ENCODE measurements at places on chromosomes 1 and 21.

GRCh38 chr1:158819461-158820443 is 11.4 kb upstream of the MNDA start:
- no peak for DNase-seq

DNA sequence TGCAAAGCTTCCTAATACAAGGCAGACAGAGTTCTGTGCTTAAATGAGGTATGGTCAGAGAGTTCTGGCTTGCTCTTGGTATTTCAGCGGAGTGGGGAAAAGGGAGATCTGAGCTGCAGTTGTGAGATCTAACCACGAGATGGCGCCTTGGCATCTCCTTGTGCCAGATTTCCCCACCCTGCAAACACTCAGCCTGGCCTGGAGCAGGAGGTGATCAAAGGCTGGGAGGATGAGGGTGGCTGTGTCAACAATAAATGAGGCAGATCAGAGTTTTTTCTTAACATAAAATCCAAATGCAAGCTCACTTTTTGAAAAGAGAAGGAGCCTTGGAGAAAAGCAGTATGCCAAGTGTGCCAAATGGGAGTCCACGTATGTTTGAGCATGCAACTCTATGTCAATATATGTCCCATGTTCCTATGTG is 4.1 kb upstream of the TFAP2E start:
- peak; percentile 66 for DNase-seq

DNA sequence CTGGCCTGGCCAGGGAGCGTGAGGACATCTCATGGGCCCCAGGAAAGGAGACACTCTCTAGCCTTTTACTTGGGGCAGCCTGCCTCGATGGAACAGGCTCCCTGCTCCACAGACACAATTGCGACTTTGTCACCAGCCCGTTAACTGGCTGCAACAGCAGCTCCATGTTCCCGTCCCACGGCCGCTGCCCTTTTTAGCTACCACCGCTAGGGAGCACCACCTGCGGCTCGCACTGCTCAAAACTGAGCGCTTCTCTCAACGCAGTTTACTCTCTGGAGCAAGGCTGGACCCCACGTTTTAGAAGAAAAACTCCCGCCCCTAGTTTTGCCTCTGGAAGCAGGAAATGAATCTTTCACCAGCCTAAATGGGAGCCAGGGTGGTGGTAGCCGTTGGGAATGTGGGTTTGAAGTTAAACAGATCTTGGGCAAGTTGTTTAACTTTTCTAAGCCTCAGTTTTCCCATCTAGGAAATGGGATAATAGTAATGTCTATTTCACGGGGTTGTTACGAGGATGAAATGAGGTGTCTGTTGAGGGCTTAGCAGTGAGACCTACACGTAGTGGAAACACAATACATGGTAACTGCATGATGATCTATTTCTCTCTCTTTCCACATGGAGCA is 3.5 kb upstream of the LRRC38 start:
- no peak for DNase-seq

DNA sequence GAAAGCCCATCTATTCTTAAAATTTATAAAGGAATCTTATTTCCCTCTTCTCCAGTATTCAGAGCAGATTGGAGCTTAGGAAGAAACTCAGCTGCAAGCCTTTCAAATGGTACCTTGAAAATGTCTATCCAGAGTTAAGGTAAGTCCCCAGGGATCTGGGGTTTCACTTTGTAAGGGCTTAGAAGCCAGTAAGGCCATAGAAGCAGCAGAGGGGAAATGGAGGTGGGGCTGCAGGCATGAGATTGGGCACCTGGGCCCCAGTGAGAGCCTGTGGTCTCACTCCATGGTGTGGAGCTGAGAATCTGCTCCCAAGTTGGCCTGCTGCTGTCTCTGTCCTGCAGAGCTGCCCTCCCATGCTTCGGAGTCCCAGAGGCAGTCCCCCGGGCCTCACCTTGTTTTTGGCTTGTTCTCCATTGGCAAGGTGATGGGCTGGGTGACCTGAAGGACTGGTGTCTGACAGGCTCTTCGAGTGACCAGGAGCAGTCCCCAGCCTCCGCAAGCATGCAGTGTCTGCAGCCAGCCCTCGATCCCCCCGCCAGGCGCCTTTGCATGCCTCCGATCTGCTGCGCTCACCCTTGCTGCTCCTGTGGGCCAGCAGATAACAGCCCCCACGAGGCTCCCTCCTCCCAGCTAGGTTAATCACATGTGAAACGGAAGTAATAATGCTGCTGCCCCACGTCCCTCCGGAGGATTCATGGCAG is 163.1 kb downstream of the PGBD5 start:
- no peak for DNase-seq

DNA sequence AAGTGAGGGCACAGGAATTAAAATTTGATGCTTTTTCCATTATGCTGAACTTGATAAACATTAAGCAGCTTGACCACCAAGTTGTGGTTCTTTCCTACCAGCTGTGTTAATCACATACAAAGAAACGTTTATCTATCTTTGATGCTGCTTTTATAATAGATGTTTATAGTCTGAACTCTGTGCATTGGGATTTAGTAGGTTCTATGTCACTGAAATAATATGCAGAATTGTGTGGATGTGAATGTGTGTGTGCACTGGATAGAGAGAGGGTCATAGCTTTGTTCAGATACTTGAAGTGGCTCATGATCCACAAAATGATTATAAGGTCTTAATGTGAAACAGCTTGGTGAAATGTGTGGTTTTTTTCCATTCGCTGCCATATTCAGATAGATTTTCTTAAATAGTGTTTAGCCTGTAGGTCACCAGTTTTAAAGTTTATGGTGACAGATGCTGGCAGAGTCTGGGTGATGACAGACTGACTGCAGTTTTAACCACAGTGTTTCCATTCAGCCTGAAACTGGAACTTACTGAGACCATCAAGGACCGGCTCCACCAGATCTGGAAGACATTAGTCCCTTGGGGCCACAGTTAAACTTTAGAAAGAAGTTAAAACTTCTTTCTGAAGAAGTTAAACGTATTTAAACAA is 10.2 kb downstream of the DDI2 start:
- DNase-seq, result no peak

GRCh38 chr1:47565092-47565491 is 127.2 kb downstream of the FOXD2 start:
- no peak for DNase-seq

DNA sequence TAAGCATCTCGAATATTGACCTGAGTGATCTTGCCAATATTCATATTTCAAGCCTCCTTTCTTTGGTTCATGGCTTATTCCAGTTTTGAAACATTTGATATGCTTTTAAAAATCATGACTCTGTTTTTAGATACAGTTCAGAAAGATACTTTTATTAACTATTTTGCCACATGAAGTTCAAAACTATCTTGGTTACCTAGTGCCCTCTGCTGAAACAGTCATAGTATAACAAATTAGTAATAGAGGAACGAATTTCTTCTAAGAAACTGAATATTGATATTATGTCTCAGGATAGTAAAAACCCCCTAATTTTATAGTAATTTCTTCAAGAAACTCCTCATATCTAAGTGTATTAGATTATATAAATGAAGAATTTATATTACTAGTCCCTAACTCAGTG is 52.6 kb upstream of the RC3H1 start:
- DNase-seq, result no peak

DNA sequence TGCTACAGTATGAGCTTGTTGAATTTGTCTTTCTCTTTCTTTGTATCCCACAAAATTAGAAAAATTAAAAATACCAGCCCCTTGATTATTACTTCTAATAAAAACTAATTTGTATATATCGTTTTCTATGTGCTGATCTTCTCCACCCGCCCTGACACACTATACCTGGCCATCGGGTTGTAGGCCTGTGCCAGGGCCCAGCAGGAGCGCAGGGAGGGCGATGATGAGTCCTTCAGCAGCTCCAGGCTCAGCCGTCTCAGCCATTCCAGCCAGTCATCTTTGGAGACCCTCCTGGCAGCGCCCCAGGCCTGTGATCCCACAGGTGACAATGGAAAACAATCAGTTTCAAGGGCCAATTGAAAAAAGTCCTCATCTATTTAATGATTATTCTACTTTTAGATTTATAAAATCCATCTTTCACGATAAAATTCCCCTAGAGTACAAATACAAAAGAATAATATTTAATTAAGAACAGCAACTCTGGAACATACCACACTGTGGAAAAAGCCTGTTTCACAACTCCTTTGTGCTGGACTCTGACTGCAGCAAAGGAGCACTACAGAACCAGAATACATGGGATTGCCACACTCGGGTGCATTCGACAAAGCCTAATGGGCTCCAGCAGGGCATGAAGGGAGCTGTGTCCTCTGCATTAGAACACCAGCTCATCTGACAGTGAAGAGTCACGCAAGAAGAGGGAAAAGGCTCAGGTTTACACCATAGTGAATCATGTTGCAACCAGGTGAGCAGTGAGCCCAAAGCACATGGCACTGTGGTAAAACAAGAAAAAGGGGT is 15.4 kb downstream of the ANGPTL7 start:
- no peak for DNase-seq

DNA sequence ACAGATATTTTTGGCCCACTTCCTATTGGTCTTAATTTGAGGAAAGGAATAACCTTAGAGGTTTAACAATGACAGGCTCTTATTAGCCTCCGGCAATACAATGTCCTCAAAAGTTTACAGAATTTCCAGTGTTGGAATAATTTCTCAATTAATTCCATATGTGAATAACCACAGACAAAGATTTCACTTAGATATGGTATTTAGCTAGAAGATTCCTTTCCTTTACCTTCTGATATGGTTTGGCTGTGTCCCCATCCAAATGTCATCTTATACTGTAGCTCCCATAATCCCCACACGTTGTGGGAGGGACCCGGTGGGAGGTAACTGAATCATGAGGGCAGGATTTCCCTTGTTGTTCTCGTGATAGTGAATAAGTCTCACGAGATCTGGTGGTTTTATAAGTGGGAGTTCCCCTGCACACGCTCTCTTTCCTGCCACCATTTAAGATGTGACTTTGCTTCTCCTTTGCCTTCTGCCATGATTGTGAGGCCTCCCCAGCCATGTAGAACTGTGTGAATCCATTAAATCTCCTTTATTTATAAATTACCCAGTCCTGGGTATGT is 54.9 kb upstream of the RGS7 start:
- DNase-seq, result no peak

GRCh38 chr1:73859227-73859626 is 338.7 kb downstream of the LRRIQ3 start:
- no peak for DNase-seq

- DNase-seq, result no peak
Observed at GRCh38 chr1:238558156-238558555, 667.4 kb upstream of the ZP4 start.

GRCh38 chr1:185663771-185664296 is 70.4 kb upstream of the HMCN1 start:
- no peak for DNase-seq

GRCh38 chr1:9128520-9129265 is at the start of gene GPR157:
Gene GPR157, minus strand, starts transcription at chr1:9129102. Its CDS starts 75 bp downstream, at chr1:9129027.
- no peak for DNase-seq

DNA sequence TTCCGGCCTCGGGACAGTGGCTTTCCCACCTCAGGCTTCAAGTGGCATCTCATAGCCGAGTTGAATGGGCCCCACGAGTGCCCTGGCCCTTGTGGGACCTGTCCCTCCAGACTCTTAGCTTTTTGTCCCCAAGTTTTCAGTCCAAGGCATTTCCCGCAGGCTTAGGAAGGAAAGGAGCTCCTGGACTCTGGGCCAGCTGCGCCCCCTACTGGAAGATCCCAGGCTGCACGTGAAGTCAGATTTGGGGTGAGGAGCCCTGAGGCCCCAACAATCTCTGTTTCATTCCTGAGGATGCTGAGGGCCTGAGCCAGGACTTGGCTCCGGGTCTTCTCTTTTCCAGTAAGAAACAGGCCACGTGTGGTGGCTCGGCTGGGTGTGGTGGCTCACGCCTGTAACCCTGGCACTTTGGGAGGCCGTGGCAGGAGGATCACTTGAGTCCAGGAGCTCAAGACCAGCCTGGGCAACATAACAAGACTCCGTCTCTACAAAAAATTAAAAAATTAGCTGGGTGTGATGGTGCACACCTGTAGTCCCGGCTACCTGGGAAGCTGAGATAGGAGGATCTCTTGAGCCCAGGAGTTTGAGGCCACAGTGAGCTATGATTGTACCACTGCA is 67.4 kb downstream of the ARHGEF10L start:
- DNase-seq, result peak; percentile 16

GRCh38 chr1:22111115-22111514 is 31.8 kb downstream of the WNT4 start:
- DNase-seq, result no peak

DNA sequence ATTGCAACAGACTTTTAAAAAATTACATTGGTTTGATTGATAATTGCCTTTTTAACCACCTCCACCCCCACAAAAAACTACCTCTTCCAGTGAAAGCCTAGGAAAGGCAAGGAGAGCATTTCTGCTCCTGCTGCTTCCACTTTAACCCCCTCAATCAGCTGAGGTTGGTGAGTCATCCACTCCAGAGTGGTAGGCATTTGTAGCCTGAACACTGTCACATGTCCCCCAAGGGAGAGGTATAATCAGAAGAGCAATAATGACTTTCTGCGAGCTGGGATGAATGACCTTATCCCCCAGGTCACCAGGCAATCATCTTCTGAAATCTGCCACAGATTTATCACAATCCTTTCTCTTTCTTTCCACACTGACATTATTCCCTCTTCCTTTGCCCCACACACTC is 126.6 kb upstream of the CAMK1G start:
- DNase-seq, result no peak

DNA sequence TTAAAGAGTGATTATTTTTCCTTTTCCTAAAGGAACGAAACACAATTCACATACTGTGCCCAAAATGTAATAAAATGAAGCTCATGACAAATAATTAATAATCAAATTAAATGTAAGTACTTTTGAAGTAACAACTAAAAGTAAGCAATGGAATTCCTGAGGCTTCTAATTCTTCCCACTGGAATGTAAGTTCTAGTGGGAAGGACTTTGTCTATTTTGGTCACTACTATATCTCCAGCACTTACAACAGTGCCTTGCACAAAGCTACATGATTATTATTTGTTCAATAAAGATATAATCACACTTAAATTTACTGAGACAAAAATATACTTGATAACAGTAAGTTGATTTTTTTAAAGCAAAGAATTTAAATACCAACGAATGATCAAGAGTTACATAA is 128.8 kb downstream of the COQ8A start:
- no peak for DNase-seq

- no peak for DNase-seq
Observed at GRCh38 chr1:188822248-188822647, 1655.4 kb downstream of the BRINP3 start.

- DNase-seq, result no peak
Observed at GRCh38 chr1:154730986-154731489, 123.1 kb upstream of the ADAR start.

GRCh38 chr1:215636258-215636965 is 69.3 kb downstream of the KCTD3 start:
- no peak for DNase-seq

DNA sequence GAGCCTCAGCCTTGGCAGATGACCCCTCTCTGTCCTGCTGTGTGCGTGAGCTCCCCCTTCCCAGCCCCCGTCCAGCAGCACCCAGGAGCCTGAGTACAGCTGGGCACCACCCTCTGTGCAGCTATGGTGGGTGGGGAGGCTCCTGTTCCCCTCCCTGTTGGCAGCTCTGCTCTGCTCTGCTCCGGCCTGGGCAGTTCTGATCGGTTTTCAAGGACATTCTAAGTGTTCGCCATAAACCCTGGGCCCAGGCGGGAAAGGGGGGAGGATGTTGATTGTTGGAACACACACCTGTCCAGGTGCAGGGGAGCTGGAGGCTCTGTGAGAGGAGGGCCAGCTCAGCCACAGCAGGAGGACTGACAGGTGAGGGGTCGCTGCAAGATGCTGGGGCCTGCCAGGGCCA is at the start of gene CLCNKB:
Gene CLCNKB (plus strand): TSS at position 262 of the 400 bp plus-strand sequence. CDS start 711 bp downstream, outside the sequence.
- DNase-seq, result no peak

GRCh38 chr1:246182149-246182851 is 324.8 kb downstream of the SMYD3 start:
- DNase-seq, result no peak

- peak; percentile 44 for DNase-seq
Observed at GRCh38 chr1:247332215-247332622, 552 bp upstream of the ZNF496 start.
